Mucosa of gallbladder (tissue), 1 donor: ENCODE measurements at places on chromosomes 16 and 17. TPM values are rescaled to one million over a fixed set of nuclear protein-coding genes. Genes with fewer than 3 reads are reported as not detected.

- DNase-seq, result no peak
These were observed 12.4 kb downstream of the TAT start for GRCh38 chr16:71564335-71564967.

The STH gene
- not detected for total RNA-seq

The TLCD2 gene
- total RNA-seq, result 6.5 TPM

- no peak for DNase-seq
These were observed 289.4 kb upstream of the MYOCD start for GRCh38 chr17:12376276-12376675.

The ACSM2B gene
- total RNA-seq, result 0.17 TPM

The ETV4 gene
- total RNA-seq, result 47.6 TPM

The CD68 gene
- total RNA-seq, result 75.3 TPM

- no peak for DNase-seq
These were observed 114.8 kb downstream of the C16orf95 start for GRCh38 chr16:87202346-87202745.

DNA sequence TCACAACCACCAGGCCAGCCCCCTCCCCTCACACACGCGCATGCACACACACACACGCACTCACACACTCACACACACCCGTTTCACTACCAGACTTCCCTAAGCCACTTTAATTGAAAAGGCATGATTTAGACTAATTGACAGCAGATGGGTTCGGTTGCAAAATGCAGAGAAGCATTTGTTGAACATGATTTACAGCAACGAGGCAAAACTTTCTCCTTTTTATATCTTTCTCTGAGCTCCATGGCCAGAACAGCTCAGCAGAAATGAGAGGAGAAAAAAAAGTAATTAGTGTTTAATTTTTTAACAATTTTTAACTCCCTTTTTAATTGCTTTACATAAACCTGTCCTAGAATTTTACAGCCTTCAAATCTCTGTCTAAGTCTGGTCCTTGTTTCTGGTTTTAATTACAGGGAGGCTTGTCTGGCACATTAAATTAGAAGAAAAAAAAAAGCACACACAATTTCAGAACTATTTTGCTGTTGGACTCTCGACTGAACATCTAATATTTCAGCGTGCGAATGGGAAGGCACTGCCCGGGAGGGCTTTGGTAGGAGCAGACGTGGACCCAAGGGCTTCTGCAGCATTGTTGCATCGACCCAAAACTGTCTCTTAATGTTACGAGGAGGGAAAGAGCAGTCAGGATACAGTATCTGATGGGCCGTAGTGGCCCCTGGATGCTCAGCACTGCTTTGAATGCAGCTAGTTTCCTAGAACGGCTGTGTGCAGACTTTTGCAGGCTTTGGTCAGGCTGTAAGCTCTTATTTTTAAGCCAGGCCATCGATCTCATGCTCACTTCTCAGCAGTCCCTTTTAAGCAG lies 255.9 kb downstream of the SOX9 start:
- no peak for DNase-seq

The KCNG4 gene
- not detected for total RNA-seq

- peak; percentile 82 for DNase-seq
These were observed 671.1 kb downstream of the WWOX start for GRCh38 chr16:78770353-78771091.
